ENCODE measurements at places on chromosomes 1 and 21.
A peak's percentile ranks its signal among the peaks of the same experiment; 100 is the strongest.

DNA sequence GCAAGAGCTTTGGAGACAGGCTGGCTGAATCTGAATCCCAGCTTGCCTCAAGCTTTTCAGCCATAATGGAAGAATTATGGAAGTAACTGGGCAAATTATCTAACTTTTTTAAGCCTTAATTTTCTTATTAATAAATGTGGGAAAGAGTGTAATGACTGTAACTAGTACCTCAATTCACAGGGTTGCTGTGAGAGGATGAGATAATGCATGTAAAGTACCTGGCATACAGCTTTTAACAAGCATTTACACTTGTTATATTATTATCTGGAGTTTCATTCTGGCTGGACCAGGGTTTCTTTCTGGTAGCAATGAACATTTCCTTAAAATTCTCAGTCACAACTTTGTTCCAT, 15.9 kb upstream of the TNFSF4 start:
- DNase-seq: no peak

DNA sequence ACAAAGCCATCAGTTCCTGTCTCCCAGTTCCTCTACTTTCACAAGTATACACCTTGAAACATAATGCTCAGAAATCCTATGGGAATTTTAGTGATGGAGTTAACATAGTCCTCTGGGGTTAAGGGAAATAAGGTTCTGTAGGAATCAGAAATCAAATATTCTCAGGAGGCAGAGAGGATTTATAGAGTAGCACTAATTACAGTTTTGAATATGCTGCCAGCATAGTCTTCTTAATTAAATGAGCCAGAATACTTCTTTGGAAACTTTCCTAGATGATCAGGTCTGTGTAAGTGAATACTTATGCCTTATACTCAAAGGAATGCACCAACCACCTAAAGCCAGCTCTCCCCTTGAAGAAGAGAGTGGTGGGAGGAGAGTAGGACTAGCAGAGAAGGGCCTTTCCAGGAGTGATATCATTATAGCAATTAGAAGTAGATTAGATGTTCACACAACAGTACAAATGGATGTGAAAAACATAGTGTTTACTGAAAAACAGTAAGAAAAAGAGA, 31.4 kb upstream of the DIRAS3 start:
- no peak for DNase-seq

DNA sequence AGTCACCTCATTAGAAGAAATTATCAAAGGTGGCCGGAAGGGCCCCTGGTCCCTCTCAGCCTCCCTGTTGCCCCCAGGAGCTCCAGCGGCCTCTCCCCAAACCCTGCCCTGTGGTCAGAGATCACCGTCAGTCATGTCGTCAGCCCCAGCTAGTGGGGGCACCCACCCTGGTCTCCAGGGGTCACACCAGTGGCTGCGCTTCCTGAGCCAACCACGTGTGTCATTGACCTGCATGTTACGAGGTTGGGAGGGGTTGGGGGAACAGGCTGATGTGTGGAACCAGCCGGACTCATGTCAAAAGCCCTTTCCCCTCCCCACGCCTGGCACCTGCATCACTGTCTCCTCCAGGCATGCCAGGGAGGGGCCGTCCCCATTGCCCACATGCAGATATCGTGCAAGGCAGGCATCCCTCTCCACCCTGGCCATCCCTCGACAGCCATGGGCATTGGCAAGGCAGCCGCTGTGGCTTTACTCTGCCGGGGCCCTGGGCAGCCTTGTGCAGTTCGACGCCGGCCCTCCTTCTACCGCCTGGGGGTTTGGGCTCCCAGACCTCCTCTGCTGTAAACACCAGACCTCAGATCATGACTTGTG, 128.7 kb downstream of the CRYAA start:
- no peak for DNase-seq

DNA sequence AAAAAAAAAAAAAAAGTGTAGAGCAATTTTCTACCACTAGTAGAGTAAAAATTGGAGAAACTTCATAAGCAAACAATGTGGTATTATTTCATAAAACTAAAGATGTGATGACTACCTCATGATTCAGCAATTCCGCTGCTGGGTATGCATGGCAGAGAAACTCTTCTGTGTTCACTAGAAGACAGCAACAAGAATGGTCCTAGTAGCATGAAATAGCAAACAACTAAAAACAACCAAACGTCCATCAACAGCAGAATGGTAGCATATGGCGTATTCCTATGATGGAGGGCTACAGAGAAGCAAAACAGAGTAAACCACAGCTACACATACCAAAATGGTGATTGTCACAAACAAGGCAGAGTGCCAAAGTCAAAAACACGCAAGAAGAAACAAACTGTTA, 18.9 kb downstream of the HTR1D start:
- no peak for DNase-seq

GRCh38 chr1:15254559-15254958, 7.5 kb downstream of the FHAD1 start:
- DNase-seq: no peak

GRCh38 chr1:206895325-206895724, 1.9 kb upstream of the IL24 start:
- DNase-seq: no peak

DNA sequence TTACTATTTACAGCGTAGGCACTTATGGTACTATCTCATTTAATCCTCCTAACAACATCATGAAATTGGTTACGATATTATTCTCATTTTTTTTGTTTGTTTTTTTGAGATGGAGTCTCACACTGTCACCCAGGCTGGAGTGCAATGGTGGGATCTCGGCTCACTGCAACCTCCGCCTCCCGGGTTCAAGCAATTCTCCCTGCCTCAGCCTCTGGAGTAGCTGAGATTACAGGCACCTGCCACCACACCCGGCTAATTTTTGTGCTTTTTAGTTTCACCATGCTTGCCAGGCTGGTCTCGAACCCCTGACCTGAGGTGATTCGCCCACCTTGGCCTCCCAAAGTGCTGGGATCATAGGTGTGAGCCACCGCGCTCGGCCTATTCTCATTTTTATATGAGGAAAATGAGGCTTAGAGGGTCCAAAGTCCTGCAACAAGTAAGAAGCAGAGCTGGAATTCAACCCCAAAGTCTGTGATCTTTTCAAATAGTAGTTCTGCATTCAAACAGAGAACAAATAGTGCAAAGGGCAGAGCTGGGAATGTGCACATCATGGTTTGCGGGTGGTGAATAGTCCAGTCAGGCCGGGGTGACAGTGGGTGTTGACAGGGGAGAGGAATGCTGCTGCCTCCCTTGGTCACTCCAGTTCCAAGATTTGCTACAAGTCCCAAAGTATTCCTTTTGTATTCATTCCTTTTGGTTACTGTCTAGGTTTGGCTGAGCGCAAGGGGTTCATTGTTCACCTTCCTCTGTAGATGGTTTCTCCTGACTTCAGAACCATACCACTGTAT, 4.6 kb downstream of the PRUNE1 start:
- no peak for DNase-seq

GRCh38 chr1:241899210-241899609, 51.2 kb downstream of the EXO1 start:
- DNase-seq: no peak

GRCh38 chr1:116558140-116558549, 12.7 kb downstream of the CD58 start:
- no peak for DNase-seq

GRCh38 chr1:202187697-202188407, 5.7 kb upstream of the LGR6 start:
- no peak for DNase-seq

- no peak for DNase-seq
Observed at GRCh38 chr1:23661887-23662286, 29.7 kb upstream of the RPL11 start.

GRCh38 chr1:115282807-115283208, 55.2 kb downstream of the NGF start:
- DNase-seq: no peak

DNA sequence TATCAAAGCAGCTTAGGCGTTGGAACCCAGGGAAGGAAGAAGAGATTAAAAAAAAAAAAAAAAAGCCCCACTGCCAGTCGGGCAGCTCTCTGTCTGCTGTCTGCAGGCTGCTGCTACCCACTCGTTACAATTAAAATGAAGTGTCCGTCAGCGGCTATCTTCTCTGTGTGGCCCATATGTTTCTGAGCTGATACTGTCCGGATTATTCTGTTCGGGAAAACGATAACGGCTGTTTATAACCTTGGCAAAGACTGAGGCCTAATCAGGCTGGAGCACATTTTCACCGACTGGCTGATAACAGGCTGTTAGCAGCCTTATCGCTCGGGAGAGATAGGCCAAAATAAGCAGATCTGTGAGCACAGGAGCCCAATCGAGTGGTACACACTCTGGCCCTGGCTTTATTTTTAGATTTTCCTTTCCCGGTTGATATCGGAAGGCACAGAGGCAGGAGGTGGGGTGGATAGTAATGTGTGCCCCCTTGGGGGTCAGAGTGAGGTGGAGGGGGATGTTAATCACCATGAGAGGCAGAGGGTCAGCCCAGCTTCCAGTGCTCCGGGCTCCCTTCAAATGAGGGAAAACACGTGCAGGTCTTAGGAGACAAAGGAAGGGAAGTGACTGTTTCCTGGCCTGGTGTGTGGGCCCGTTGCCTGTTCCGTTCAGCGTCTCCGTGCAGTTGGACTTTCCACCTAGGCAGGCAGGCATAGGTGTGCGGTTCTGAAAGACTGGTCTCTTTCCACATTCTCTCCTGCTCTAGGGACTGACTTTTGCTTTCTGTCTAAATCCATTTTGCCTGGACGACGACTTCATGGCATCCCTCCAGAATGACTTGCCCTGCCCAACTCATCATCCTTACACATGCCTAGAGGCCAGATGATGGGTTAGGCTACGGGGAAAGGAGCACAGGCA, 153.4 kb downstream of the PBX1 start:
- no peak for DNase-seq

- DNase-seq: no peak
Observed at GRCh38 chr1:63635681-63636080, 42.5 kb downstream of the PGM1 start.

- no peak for DNase-seq
Observed at GRCh38 chr1:31238986-31239613, 587 bp downstream of the NKAIN1 start.

DNA sequence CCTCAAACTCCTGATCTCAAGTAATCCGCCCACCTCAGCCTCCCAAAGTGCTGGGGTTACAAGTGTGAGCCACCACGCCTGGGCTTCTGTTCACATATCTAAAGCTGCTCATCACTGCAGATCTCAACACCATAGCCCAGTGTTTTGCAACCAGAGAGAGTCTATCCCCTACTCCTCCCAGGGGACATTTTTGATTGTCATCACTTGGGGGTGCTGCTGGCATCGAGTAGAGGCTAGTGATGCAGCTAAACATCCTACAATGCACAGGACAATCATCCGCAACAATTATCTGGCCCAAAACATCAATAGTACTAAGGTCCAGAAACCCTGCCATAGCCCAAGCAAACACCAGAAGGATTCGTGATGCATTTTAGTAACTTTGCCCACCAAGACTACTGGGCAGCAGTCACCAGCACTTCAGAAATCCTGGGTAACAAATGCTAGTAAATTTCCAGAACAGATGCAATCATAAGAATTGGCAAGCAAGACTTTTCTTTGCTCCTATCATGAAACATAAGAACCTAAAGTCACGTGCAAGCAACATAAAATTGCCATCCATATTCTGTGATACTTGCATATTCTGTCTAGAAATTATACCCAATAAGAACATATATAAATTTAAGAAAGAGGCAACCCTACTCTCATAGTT, 159.2 kb downstream of the APP start:
- DNase-seq: no peak

GRCh38 chr1:194394676-194395075, 1208.3 kb upstream of the B3GALT2 start:
- no peak for DNase-seq

GRCh38 chr21:43834146-43834905, 30.7 kb upstream of the AGPAT3 start:
- no peak for DNase-seq

- peak; percentile 15 for DNase-seq
Observed at GRCh38 chr1:34858901-34859445, 576 bp downstream of the SMIM12 start.

- DNase-seq: no peak
Observed at GRCh38 chr21:33971492-33972013, 55.9 kb upstream of the ATP5PO start.

GRCh38 chr1:247443641-247444040, 14.3 kb downstream of the OR2B11 start:
- no peak for DNase-seq

DNA sequence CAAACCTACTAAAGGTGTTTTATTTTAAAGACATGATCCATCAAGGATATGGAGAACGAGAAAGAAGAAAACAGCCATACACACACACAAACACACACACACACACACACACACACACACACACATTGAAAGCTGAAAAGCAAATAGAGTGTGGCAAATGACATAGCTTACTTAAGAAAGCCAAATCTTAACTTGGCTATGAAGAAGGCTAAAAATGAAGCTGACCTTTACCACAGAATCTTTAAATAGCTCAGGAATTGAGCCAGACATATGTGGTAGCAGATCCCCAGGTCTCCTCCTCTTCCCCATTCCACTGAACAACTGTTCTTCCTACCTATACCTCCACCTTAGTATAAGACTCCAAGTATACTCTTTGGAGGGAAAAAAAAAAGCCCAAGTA, 185.6 kb downstream of the CLEC20A start:
- DNase-seq: no peak

GRCh38 chr21:38714039-38714817, 91.5 kb upstream of the ETS2 start:
- no peak for DNase-seq

DNA sequence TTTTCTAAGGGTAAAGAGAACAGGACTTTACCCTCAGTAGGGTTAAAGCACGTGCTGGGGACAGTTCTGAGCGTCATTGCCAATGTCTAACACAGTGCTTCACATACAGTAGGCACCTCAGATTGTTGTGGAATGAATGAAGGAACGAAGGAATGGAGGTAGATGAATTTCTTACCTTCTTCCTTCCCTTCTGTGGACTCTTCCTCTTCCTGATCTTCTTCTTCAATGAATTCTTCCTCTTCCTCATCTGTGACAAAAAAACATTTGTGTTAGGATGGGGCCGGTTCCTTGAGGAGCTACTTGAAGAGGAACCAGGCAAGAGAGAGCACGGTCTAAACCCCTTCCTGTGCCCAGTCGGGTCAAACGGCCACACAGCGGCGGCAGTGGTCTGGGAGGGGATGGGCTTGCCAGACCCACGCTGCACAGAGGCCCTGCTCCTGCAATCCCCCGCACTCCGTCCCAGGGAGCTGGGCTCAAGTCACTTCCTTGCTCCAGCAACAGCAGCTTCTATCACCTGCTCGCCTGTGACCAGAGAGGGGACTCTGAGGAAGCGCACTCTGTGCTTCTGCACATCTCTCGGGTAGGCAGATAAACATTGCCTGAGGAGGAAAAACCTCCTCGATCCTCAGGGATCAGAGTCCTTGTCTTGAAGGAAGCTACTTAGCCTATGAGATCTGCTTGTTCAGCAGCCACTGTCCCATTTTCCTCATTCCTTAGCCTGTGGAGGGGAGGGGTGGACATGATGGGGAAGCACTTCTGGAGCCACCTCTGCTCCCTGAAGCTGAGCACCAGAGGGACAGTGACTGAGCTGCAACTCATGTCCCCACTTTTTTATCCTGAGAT, 8.0 kb upstream of the SLC30A2 start:
- DNase-seq: no peak
